ENCODE measurements at places on chromosomes 2 and 18.

DNA sequence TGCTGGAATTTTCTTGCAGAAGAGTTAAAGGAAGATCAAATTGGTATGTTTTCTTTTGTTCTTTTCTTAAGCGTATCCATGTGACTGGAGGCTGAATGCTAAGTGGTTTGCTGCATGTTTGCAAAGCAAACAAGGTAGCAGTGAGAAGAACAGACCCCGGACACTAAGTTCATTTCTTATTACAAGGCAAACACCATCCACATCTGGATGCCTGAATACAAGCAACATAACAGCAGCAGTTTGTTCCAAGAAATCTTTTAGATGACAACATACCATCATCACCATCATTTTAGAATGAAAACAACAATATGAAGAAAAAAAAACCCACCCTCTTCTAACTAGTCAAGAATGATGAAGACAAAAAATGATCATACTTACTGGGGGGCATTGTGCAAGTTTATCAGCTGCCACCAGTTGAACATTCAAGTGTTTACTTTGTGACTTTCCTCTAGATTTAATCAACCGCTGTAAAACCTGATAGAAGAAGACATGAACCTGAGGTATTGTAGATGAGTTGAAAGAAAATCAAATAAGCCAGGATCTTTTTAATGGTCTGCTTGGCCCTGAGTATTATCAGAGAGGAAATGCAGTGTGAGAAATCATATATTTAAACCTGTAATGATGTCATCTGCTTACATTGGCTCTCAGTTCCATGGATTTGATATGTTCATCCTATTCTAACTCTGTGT lies 25.0 kb upstream of the ARL5A start:
- no peak for DNase-seq

- no peak for DNase-seq
These were observed 279.7 kb downstream of the OSR1 start for GRCh38 chr2:19078709-19079108.

- DNase-seq = no peak
These were observed 4.4 kb downstream of the SMAD7 start for GRCh38 chr18:48946329-48946835.

GRCh38 chr18:35407871-35408481 lies 30.8 kb upstream of the ZNF396 start:
- DNase-seq = no peak

GRCh38 chr2:76211991-76212985 lies 501.6 kb upstream of the GCFC2 start:
- DNase-seq = no peak

DNA sequence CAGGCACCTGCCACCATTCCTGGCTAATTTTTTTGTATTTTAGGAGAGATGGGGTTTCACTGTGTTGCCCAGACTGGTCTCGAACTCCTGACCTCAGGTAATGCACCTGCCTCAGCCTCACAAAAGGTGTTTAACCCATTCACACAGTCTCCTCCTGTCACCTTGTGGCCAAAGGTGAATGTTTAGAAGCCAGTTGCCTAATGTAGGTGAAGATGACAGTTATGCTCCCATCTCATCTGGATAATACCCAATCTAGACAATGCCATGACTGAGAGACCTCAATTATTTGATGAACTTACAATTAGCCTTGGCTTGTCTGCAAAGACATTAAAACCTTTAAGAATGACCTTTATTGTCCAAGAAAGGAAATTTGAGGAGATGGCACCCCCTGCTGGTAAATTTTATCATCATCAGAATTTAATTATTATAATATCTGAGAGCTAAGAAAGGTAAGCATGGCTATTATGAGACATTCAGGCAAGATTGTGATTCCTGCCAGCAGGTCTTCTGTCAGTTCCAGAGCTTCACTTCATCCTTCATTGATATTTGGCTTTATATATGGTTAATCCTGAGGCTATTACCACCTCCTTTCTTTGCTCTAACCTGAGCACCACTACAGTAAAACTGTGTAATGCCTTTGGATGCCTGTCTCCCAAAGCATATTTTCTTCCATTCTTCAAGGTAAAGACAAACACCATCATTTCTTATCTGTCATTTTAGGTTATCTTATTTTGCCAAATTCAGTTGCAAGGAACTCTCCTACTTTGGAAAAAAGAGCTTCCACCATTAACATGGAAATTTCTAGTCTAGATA lies 117.6 kb downstream of the FAM124B start:
- DNase-seq = no peak

DNA sequence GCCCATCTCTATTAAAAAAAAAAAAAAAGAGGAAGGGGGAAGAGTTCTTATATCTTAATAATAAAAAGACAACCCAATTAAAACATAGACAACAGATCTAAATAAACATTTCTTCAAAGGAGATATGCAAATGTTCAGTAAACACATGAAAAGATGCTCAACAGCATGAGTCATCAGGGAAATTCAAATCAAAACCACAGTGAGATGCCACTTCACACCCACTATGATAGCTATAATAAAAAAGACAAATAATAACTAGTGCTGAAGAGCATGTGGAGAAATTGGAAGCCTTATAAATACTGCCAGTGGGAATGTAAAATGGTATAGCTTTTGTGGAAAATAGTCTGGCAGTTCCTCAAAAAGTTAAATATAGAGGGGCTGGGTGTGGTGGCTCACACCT lies 61.5 kb upstream of the CYP20A1 start:
- no peak for DNase-seq

GRCh38 chr2:172995323-172996244 lies 80.1 kb upstream of the MAP3K20 start:
- DNase-seq = peak; percentile 75

DNA sequence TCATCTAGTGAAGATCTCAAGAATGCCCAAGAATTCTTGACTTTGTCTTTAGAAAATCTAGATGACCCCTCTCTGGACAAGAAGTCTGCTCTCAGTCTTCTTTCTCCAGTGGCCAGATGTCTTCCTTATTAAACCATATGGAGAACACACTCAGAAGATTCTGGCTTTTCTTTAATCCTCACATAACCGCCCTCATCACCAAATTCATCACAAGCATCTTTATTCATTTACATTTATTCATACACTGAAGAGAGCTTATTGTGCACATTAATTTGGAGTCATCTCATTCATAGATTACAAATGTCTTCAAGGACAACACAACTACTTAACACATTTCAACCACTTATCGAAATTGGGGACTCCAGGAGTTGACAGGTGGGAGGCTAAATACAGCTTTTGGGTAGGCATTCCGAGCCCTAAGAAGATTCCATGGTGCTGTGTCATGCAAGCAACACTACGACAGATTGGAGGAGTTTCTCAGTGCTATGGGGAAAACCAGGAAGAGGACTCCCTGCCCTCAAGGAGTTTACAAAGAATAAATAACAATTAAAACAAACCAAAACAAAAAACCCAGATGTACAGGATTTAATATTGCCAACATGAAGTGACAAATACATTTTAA lies 64.8 kb upstream of the LCLAT1 start:
- DNase-seq = no peak

DNA sequence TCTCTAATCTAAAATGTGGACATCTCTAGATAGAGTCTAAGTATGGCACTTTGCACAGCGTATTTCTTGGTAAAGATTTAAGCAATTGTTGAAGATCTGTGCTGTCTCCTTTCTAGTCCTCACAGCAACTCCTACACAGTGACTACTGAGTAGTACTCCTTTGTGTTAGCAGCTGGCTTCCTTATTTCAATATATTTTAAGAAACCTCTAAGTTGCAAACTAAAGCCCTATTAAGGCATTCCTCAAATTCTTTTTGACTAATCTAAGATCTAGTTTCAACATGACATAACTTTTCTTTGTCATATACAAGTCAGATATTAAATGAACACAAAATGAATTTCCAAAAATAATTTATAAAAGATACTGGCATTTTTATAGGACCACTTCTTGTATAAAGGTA lies 121.8 kb upstream of the DNAJC10 start:
- peak; percentile 38 for DNase-seq

DNA sequence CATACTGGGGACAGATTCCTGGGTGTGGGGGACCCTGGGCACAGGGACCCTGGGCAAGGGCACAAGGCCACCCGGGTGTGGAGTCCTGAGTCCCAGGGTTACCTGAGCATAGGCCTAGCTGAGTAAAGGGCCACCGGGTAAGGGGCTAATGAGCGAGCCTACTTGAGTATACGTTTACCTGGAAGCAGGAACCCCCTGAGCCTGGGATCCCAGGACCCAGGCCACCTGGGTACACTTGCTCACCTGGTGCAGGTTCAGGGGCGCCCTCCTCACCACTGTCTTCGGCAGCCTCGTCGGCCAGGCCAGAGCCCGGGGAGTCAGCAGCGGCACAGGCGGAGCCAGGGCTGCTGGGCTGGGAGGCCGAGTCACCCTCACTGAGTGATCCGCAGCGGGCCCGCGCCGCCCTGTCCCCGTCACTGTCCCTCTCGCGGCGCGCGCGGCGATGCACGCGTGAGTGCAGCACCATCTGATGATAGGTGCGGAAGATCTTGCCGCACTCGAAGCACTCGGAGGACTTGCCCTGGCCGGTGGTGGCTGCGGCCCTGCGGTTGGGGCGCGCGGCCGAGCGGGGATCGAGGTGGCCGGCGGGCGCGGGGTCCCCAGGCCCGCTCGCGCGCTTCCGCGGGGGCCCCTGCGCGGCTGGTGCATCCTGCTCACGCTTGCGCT lies 53.9 kb downstream of the ZNF516 start:
- DNase-seq = no peak

GRCh38 chr2:1771626-1772280 lies 27.4 kb upstream of the PXDN start:
- DNase-seq = no peak

DNA sequence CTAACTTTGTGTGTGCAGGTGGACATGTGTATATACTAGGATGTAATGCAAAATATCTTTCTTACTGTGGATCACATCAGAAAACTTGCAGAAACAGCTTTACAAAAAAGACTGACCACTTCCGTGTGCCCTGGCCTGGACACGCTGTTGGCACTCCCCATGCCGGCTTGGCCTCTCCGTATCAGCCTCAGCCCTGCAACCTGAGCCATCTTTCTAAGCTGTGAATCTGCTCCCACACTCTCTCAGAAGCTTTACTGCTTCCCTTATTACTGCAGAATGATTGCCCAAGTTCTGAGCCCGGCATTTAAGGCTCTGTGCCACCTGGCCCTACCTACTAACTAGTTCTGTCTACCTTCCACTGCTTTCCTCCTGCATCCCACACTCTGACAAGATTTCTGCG lies 37.8 kb downstream of the MYO7B start:
- DNase-seq = no peak

- DNase-seq = no peak
These were observed 104.1 kb downstream of the CHN1 start for GRCh38 chr2:174901075-174901474.

- no peak for DNase-seq
These were observed 25.8 kb downstream of the CASP10 start for GRCh38 chr2:201208563-201209252.

GRCh38 chr2:226187156-226187555 lies 612.5 kb downstream of the IRS1 start:
- DNase-seq = no peak

- no peak for DNase-seq
These were observed 230.0 kb upstream of the TPO start for GRCh38 chr2:1183300-1183699.

GRCh38 chr2:215764441-215765048 lies 248.8 kb downstream of the MREG start:
- no peak for DNase-seq

DNA sequence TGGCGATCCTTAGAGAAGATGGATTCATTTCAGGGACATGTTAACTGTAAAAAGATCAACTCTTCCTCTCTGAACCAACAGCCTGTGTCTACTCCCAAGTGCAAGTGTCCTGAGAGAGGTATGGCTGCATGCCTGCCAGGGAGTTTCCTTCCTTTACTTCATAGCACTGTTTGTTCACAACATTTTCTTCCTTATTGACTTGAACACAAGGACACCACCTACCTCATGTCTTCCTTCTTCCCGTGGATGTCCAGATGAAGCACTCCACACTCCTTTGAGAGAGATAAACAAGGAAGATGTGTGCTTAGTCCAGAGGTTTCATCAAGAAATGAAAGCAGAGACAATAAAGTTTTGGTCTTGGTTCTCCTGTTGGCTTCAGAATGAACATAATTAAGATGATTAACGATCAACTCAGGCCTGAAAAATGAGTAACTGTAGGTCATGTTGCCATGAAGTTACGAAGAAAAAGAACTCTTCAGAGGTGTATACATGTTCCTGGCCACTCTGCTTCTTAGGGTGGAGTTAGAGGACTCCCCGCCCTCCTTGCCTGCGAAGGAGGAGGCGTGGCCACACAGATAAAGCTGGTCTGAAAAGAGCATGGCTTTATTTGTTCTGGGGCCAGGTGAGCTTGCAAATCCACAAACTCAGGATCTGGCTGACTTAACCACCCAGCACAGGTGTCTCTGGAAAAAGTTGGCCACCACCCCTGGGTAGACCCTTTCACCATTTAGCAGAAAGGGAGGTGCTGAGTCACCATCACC lies 155.0 kb upstream of the KCTD1 start:
- no peak for DNase-seq

DNA sequence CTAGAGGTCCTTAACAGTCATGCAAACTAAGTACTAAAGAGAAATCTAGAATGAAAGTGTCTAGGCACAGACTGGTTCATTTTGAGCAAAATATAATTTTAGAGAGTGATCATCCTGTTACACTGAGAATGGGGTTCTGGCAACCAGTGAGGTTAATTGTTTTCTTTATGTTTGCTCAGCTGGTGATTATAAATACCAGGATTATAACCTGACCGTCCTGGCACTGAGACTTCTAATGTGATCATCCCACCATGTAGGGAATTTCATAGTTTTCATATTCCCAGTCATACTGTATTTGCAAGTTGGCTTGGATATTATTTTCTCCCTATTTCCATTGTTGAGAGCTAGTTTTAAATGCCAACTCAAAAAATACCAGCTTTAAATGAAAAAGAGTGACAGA lies 852.5 kb upstream of the LRATD1 start:
- no peak for DNase-seq
